ENCODE measurements at places on chromosomes 1 and 21.

GRCh38 chr1:21278208-21278859 lies 11.9 kb downstream of the ECE1 start:
- no peak for DNase-seq

DNA sequence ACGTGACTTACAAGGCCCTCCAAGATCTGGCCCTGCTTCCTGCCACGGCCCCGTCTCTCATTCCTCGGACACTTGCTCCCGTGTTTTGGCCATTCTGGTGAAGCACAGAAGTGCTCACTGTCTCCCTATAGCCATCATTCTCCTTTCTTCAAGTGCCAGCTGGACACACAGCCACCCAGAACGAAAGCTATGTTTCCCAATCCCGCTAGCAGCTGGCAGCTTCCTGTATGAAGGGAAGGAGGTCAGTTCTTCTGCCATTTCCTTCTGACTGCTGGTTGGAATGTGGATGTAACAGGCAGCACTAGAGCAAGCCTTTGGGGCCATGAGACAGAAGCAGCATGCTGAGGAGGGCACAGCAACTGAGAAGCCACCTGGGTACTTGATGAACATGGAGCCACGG lies 82.8 kb downstream of the TGFBR3 start:
- DNase-seq, result no peak

DNA sequence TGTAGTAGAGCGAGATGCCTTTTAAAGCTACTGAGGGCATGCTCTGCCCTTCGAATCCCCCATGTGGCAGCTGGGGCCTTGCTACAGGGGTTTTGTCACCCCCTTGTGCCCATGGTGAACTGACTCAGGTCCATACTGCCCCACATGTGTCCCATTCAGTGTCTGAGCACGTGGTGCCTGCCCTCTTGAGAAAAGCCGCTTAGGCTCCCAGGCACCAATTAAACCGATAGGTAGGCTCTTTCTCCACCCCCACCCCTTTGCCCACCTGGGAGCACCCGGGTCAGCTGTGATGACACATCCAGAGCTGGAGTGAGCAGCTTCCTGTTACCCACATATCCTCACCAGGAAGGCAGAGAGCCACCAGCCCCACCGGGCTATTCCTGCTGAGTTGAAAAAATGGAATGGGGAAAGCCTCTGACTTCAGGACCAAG lies 30.5 kb downstream of the TMCC2 start:
- DNase-seq, result no peak

DNA sequence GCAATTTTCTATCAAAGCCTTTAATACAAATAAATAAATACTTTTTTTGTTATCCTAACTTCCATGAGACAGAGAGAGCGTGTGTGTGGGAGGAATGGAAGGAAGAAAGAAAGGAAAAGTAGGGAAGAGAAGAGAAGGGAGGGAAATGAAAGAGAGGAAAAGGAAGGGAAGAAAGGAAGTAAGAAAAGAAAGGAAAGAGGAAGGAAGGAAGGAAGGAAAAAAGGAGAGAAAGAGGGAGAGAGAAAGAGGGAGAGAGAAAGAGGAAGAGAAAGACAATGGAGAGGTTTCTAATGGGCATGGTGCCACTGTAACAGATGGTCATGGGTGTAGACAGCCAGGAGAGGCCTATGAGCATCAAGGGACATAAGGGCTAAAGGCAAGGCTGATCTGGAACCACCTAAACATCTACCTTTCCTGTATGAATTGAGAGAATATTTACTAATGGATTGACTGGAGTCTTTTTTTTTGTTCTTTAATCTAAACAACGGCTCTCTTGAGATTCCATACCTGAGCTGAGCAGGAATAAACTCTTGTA lies 234.9 kb downstream of the PTPRC start:
- no peak for DNase-seq

DNA sequence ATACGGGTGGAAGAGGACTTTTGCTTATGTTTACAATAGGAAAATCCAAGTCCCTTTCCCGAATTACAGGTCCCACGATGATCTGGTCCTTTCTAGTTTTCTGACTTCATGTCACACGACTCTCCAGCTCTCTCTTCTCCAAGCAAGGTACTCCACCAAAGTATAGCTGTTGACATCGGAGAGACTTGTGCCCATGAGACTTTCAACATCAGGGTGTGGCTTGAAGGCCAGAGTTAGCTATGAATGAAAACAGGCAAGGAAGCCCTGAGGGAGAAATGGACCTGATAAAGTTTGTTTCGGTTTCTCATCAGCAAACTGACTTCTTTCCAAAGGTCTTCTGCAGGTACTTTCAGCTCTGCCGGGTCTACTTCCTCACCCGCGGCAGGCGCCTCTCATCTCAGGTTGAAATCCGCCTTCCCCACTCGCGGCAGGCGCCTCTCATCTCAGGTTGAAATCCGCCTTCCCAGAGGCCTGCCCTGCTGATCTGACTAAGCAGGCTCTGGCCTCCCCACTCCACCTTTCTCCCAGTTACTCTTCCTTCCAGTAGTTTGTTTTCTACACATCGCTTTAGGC lies 2.1 kb upstream of the PER3 start:
- no peak for DNase-seq

Data from stimulated activated CD4-positive, alpha-beta T cell treated with anti-CD3 and anti-CD28 coated beads, Interleukin-2, amount 100 ng/mL, for 48 hours (primary cell).